ENCODE measurements at places on chromosomes 11 and 22.

- no peak for DNase-seq
Measured at GRCh38 chr22:39529487-39529851, 3.1 kb downstream of the RPS19BP1 start.

GRCh38 chr11:65928667-65929066, 9.4 kb downstream of the DRAP1 start:
- DNase-seq = no peak

DNA sequence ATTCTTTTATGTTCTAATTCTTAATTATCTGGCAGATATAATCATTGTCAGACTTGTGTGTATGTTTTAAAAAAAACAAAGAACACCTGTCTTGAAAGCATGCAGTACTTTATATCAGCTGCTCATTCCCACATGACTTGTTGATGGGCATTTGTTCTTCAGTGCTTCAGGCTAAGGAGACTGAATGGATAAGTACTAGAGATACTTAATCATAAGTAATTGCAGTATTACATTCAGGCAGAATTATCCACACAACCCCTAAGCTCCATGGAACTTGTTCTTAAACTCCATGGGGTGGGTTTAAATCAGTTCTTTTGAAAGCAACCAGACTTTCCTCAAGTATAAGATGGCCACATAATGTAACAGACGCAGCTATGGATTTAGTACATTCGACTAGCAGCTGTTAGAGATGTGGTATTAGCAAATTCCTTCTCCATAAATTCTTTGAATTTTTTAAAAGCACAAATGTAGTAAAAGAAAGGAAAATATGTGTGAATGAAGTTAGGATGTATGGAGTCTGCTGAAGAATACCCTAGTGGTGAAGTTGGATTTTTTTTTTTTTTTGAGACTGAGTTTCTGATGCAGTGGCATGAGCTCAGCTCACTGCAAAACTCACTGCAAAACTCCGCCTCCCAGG, 3.0 kb downstream of the JAM3 start:
- DNase-seq = no peak

DNA sequence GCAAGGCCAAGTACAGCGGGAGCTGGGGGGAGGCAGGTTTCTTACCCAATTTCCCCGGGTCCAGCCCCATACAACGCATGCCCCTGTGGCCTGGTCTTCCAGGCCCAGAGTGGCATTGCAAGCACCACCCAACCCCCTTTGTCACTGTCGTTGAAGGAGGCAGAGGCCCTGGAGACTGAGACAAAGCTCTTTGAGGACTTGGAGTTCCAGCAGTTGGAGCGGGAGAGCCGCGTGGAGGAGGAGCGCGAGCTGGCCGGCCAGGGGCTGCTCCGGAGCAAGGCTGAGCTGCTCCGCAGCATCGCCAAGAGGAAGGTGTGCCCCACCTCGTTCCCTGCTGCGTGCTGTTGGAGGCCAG, 27.8 kb downstream of the PHLDB1 start:
- DNase-seq = no peak

DNA sequence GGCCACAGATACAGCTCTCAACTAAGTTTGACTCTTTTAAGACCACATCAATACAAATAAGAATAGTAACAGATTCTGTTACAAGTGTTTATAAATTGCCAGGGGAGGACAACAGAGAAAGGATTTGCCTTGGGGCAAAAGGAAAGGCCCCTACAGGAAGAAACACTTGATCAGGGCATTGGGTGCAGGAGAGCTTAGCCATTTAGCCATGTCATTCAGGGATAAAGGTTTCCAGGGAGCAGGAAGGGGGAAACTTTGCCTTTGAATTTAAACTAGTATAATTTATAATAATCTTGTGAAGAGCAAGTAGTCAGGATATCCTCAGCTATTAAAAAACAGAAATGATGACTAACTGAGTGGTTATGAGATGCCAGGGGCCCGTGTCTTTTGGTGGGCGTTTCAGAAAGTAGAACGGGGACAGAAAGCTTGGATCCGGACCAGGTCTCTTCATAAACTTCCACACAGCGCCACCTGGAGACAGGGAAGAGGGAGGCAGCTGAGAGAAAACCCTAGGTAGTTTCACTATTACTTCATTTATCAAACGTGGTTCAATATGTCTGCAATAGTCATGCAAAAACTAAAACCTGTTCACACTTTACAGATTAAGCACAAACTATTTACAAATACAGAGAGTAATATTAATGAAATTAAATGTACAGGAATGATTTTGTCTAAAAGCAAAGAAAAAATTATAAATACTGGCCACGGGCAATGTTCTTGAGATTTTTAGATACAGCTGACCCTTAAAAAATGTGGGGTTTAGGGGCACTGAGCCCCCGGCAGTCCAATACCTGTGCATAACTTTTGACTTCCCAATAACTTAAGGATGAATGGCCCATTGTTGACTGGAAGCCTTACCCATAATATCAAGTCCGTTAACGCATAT, 11.0 kb upstream of the SLC5A4 start:
- peak; percentile 71 for DNase-seq

- DNase-seq = no peak
Measured at GRCh38 chr22:27241430-27242321, 559.9 kb downstream of the MN1 start.

DNA sequence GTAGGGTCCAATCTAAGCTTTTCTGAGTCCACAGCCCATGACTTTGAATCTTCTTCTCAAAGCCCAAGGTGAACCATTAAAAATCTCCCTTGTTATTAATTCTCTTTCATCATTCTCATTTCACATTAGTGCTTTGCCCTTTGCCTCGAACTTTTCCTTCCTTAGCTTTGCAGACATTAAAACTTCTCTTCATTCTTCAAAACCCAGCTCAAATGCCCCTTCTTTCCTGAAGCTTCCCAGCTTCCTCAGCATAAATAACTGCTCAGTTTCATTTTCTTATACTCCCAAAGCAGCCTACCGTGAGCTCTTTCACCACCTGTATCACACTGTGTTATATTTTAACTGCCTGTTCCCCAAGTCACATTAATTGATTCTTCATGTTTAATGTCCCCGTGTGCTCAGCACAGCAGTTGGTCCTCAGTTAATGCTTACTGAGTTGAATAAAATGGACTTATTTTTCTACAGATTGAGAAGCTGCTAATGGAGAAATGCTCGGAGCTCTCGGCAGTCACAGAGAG, 62.0 kb downstream of the INSC start:
- DNase-seq = no peak

DNA sequence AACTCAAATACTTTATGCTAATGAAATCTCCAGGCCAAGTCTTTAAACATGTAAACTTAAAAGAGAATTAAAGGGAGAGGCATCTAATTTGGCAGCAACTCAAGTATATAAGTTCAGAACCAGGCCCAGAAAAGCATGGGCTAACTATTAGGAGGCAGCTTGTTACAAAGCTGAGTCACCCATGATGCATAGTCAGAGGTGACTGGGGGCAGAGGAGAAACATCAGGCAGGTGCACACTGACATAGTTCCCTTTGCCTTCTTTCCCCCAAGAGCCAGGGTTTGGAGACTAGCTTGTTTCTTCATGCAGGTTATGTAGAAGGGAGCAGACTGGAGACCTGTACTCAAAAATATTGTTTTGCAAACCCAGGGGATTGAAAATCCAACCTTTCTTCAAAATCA, 619.0 kb downstream of the SOX6 start:
- no peak for DNase-seq

- no peak for DNase-seq
Measured at GRCh38 chr11:132045107-132045506, 674.7 kb downstream of the NTM start.

- DNase-seq = no peak
Measured at GRCh38 chr11:75333807-75334140, 17.7 kb downstream of the ARRB1 start.

DNA sequence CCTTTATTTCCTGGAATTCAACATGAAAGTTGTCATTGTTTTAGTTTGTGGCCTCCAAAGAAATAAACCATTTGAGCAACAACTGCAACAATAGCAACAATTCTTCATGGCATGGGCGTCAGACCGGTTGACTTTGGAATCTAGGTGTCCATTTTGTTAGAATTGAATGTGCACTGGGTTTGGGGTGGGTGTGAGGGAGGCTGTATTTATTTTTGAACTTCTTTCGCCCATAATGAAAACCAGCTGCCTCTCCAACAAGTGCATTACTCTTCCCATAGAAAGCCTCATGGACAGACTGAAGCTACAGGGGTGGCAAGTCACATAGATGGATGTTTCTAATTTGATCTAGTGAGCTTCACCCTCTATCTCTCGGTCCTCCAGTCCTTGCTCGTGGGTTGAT, 85.4 kb downstream of the ADAMTS15 start:
- no peak for DNase-seq

GRCh38 chr11:114440971-114441763, 1.9 kb downstream of the REXO2 start:
- no peak for DNase-seq

GRCh38 chr11:100777103-100777502, 90.0 kb downstream of the ARHGAP42 start:
- DNase-seq = no peak

GRCh38 chr11:55826919-55827318, at the start of gene OR5L2:
OR5L2 (plus strand) TSS chr11:55827219; CDS start chr11:55827219, 0 bp downstream.
- no peak for DNase-seq

- no peak for DNase-seq
Measured at GRCh38 chr11:95443386-95443785, 212.4 kb upstream of the SESN3 start.

- no peak for DNase-seq
Measured at GRCh38 chr11:96036863-96037262, 113.0 kb upstream of the MTMR2 start.

DNA sequence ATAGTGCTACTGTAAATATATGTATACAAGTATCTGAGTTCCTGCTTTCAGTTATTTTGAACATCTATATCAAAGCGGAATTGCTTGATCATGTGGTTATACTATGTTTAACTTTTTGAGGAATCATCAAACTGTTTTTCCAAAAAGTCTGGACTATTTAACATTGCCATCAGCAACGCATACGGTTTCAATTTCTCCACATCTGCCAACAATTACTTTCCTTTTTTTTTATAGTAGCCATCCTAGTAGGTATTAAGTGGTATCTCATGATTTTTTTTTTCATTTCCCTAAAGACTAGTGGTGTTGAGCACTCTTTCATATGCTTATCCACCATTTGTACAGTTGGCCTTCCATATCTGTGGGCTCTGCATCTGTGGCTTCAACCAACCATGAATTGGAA, 1.3 kb upstream of the UBE4A start:
- DNase-seq = no peak

DNA sequence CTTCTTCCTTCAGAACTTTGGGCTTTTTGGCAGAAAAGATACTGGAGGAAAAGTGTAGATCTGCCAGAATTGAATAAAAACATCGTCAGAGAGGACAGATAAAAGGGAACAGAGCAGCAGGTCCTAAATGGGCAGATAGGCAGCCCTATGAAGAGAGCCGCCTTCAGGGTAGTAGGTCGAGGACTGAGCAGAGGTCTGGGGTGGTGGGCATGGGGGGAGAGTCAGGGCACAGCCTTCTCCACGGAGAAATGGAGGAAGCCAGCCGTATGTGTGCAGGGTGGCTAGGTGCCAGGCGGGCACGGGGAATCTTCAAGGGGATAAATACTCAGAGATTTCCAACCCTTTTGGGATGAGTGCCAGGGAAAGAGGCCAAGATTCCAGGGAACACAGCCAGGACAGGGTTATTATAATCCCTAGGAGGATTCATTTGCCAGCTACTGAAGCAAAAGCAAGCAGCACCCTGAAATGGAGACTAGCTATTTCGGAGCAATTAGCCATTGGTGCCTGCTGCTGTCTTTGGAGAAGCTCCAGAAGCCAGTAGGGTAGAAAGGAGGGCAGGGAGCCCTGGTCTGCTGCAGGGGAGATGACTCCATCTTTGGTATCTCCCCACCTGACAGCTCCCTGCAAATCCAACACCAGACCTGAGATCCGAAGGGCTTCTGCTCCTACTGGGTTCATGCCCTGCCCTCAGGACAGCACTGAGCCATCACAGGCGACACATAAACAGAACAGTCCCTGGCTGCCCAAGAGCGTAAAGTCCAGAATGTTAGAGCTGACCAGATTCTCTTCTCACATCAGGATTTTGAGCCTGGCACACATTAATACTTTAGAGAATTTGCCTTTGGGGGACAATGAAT, 174.5 kb upstream of the NTM start:
- no peak for DNase-seq

DNA sequence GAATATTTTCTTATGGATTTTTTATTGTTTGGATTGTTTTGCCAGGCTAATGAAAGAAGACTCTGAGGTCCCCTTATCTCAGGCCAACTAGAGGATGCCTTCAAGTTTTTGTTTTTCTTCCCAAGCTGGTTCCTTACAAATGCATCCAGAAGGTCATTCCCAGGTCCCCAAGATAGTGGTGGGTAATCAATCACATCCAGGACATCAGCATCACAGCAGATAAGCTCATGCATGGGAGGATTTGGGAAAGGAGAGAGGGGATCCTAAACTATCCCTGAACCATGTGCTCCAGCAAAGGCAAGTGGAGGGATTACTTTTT, 20.7 kb downstream of the FZD4 start:
- no peak for DNase-seq

GRCh38 chr22:26559961-26560575, 29.9 kb downstream of the TPST2 start:
- no peak for DNase-seq

- DNase-seq = no peak
Measured at GRCh38 chr22:43281394-43281793, 61.8 kb downstream of the SCUBE1 start.

GRCh38 chr11:131108760-131109159, 192.5 kb upstream of the SNX19 start:
- DNase-seq = no peak

- no peak for DNase-seq
Measured at GRCh38 chr11:134566311-134566710, 154.3 kb upstream of the B3GAT1 start.

DNA sequence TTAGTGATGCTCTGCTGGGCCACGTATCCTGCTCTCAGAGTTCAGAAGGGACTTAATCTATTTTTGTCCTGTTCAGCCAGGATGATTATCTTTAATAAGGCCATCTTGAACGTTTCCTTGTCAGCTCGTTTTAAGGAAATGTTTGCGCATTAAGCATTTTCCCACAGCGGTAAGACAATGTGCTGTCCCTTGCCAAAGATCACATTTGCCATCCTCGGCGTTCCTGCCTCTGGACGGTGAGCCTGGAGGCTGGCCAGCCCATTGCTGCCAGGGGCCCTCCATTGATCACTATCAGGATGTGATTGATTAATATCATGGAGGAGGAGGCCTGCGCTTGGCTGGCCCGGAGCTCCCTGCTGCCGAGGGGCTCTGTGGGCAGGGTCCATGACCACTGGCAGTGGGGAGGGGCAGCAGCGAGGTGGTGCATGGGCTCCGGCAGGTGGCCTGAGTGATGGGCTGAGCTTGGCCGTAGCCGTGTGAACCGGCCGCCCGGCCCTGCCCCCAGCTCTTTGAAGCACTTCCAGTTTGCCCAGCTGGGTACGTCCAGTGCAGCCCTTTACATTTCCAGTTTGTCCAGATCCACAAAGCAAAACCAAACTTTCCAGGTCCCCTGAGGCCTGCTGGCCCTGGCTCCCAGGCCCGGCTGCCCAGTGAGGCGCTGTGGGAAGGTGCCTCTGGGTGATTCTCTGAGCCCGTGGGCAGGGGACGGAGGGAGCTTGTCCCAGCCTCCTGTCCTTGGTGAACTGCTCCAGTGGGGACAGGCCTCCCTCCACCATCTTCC, 49.5 kb upstream of the SMIM38 start:
- no peak for DNase-seq

- DNase-seq = no peak
Measured at GRCh38 chr11:86171627-86172026, 72.9 kb upstream of the EED start.

GRCh38 chr22:46972901-46973831, 210.7 kb downstream of the TBC1D22A start:
- DNase-seq = no peak

GRCh38 chr11:18145025-18145424, 12.7 kb downstream of the MRGPRX3 start:
- no peak for DNase-seq

GRCh38 chr22:41445129-41446056, 1.2 kb downstream of the TOB2 start:
- DNase-seq = no peak

Measured in stimulated activated CD4-positive, alpha-beta T cell treated with anti-CD3 and anti-CD28 coated beads, Interleukin-2, amount 100 ng/mL, for 48 hours (primary cell).